ENCODE measurements at places on chromosomes 11 and 22. TPM values are rescaled to one million over a fixed set of nuclear protein-coding genes. Genes with fewer than 3 reads are reported as not detected.

PHLDA2 gene
- total RNA-seq, result 0.65 TPM

FAM111B gene
- 1.1 TPM for total RNA-seq

DNA sequence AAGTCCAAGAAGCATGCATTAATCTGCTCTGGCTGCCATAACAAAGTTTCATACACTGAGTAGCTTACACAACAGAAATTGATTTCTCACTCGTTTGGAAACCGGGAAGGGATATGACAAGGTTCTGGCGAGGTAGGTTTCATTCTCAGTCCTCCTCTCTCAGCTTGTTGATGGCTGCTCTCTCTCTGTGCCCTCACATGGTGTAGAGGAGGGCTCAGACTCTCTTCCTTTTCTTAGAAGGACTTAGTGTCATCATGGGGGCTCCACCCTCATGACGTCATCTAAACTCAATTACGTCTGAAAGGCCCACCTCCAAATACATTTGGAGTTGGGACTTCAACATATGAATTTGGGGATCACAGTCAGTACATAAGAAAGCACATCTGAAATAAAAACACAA is 18.6 kb downstream of the GLYATL1 start:
- DNase-seq, result no peak

DNA sequence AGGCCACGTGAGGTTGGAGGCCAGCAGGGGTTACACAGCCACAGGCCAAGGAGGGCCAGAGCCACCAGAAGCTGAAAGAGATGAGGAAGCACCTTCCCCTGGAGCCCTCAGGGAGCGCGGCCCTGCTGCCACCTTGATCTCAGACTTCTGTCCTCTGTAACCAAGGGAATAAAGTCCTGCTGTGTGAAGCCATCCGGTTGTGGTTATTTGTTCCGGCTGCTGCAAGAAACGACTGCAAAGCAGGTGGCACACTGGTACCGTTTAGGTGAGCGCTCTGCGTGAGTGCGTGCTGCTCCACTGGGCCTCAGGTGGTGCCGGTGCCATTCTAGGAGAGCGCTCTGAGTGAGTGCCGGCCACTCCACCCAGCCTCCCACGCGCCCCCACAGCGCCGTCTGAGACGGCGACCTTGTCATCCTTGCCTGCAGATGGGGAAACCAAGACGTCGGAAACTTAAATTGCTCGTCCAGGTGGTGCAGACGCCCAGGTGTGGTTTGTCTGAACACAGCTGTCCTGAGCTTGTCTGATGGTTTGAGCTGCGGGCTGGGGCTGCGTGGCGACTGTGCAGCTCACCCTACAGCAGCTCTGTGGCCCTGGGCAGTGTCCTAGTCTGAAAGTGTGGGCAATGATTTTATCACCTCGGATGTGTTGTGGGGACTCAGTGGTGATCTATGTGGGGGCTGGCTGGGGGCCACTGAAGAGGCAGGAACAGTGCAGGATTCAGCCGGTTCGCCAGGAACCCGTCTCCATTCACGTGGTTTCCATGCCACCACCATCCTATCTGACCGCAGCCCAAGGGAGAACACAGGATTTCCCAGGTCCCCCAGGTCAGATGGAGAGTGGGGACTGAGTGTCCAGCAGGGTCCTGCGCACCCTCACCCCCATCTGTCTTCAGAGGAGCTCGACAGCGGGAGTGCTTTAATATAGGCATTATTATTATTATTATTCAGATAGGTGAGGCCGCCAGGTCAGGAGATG is 4.6 kb upstream of the MRGPRG start:
- DNase-seq, result no peak

DNA sequence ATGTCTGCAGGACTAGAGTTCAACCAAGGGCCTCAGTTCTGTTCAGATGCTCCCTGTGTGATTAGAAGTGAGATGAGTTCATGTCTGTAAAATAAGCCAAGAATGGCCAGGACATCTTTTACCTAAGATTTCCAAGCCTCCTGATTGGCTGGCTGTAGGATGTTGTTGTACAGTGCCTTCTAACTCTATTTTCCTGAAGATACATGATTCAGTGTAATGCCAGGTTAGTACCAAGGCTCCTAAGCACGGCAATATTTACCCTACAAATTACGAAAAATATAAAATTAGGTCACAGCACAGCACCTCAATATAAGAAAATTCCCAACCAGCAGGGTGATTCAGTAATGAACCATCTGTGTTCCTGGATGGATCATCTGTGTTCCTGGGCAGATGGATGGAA is 140.0 kb upstream of the MTMR2 start:
- no peak for DNase-seq

- no peak for DNase-seq
Measured at GRCh38 chr11:67648796-67649613, 1.5 kb downstream of the ACY3 start.

All from Right ventricle myocardium inferior (tissue), 1 donor.